ENCODE measurements at places on chromosomes 3 and 15.

GRCh38 chr3:187997490-187997889 lies 156.5 kb upstream of the LPP start:
- no peak for DNase-seq

GRCh38 chr3:138349926-138350665 lies 1.7 kb downstream of the MRAS start:
- DNase-seq: no peak

- no peak for DNase-seq
Observed at GRCh38 chr15:67841513-67841762, 1.6 kb upstream of the RNU6-1 start.

GRCh38 chr3:89250742-89251141 lies 143.3 kb downstream of the EPHA3 start:
- DNase-seq: no peak

- DNase-seq: no peak
Observed at GRCh38 chr3:16604433-16604832, 790 bp downstream of the DAZL start.

- no peak for DNase-seq
Observed at GRCh38 chr3:76912841-76913383, 127.0 kb upstream of the ROBO2 start.

DNA sequence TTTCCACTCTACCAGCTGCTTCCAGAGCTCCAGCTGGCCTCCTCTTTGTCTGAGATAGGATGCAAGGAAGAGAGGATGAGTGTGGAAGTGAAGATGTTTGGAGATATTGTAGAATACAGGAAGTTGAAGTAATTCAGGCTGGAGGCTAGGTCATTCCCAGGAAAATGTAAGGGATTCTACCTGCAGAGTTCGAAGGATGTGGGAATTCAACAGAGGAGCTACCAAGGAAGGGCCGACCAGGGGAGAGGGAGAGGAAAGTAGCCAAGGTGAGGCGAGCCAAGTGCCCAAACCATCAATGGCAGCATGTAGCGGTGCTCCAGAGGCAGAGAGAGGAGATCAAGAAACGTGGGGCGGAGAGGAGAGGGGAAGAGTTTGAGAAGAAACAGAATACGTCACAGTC lies 49.0 kb upstream of the EPHB3 start:
- DNase-seq: no peak

- no peak for DNase-seq
Observed at GRCh38 chr3:66980791-66981190, 17.3 kb upstream of the KBTBD8 start.

DNA sequence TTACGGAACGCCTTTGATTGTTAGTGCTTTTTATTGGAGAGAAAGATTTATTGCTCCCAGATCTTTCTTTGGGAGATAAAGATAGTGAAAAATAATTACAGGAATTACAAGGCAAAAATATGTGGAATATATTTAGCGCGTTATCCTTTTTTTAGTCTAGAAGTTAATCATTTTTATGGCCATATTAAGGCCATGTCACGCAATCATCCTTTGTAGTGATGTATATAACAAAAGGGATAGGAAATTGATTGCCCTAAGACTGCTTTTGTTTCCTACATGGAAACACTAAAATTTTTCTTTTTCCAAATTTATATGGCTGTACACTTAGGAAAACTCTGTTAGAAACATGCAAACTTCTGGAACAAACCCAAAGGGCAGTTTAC lies 1.5 kb downstream of the TRPC1 start:
- DNase-seq: no peak

GRCh38 chr3:14827776-14828175 lies 9.0 kb downstream of the FGD5 start:
- no peak for DNase-seq

- no peak for DNase-seq
Observed at GRCh38 chr15:90463381-90463780, 66.3 kb upstream of the CRTC3 start.

DNA sequence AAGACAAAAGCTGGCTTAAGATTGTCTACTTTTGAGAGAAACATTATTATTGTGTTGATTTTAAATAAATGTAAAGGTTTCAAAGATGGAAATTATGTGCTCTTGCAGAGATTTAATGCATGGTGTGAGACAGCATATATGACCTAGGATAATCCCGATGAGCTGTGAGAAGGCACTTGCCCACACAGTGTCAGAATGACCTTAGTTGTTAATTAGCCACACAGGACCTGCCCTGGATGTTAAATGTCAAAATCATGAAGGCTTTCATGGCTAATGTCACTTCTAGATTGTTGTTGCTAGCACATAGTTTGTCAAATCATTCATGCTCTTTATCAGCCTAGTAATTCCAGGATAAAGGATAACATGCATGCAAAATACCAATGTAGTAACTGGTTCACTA lies 135.3 kb upstream of the GAP43 start:
- no peak for DNase-seq

- DNase-seq: no peak
Observed at GRCh38 chr3:37997342-37997741, 6.8 kb downstream of the VILL start.

GRCh38 chr15:71232411-71232810 lies 117.1 kb downstream of the THSD4 start:
- no peak for DNase-seq

- DNase-seq: no peak
Observed at GRCh38 chr3:149401926-149402310, 24.5 kb upstream of the TM4SF1 start.

DNA sequence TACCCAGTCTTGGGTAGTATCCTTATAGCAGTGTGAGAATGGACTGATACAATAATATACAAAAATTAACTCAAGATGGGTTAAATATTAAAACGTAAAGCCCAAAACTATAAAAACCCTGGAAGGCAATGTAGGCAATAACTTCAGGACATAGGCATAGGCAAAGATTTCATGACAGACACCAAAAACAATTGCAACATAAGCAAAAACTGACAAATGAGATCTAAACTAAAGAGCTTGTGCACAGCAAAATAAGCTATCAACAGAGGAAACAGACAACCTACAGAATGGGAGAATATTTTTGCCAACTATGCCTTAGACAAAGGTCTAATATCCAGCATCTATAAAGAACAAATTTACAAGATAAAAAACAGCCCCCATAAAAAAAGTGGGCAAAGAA lies 204.8 kb upstream of the CCDC54 start:
- no peak for DNase-seq

- no peak for DNase-seq
Observed at GRCh38 chr3:169607949-169608348, 55.6 kb downstream of the MECOM start.

- DNase-seq: no peak
Observed at GRCh38 chr15:48021336-48022086, 99.3 kb upstream of the SLC24A5 start.

- DNase-seq: no peak
Observed at GRCh38 chr3:134201201-134202130, 49.2 kb downstream of the RYK start.

GRCh38 chr3:126936853-126937425 lies 46.0 kb upstream of the PLXNA1 start:
- no peak for DNase-seq

DNA sequence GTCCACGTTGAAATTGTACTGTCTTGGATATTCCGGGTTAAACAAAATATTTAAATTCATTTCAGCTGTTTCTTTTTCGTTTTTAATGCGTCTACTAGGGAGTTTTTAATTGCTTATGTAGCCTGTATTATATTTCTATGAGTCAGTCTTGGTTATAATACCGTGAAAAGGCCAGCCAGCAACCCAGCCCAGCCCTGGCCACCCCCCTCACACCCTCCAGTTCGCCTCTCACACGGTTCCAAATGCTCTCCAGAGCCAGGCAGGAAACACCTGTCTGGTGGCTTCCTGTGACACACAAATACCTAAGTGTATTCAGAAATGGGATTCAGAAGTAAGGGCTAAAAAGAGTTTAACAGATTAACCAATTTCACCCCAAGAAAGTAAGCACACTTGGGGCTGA lies 4.4 kb downstream of the SH3BP5 start:
- DNase-seq: peak; percentile 50

DNA sequence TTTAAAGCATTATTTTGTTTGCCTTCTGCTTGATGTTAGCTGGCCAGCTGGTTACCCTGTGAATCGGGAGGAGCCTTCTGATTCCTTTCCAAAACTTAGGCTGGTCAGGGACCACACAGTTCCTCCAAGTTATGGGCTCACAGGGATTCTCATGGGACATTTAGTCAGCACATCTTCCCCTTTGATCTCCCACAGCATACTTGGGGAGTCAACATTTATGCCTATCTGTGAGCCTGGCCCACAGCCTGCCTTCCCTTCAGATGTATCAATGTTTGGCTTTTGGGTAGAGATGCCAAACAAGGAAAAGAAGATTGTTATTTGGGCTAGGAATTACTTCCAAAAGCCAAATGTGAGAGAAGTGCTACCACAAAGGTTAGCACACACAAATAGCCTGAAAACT lies 32.6 kb upstream of the DCP1A start:
- DNase-seq: no peak

GRCh38 chr15:39639037-39639436 lies 58.2 kb downstream of the THBS1 start:
- no peak for DNase-seq

DNA sequence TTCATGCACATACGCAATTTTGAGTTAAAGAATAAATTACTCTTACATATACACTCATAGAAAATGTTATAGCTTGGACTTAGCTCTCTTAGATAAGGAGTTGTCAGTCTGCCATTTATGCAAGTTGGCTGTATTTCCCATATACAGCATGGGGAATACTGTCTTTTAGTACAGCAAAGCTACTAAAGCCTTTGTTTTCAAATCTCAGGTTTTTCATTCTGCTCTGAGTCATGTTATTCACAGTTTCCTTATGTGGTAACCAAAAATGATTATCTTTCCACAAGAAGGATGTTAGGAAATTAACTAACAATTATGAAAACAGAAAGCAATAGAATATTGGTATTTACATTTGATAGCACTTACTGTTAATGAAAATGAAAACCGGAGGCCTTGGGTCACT lies 4.3 kb upstream of the TIPARP start:
- no peak for DNase-seq

- no peak for DNase-seq
Observed at GRCh38 chr3:125119752-125120378, 64.1 kb upstream of the HEG1 start.

GRCh38 chr3:84963137-84963536 lies 4.3 kb downstream of the CADM2 start:
- no peak for DNase-seq

GRCh38 chr3:46545818-46546630 lies 20.1 kb downstream of the LRRC2 start:
- no peak for DNase-seq

GRCh38 chr3:175397372-175397771 lies 538.2 kb downstream of the NAALADL2 start:
- DNase-seq: no peak

DNA sequence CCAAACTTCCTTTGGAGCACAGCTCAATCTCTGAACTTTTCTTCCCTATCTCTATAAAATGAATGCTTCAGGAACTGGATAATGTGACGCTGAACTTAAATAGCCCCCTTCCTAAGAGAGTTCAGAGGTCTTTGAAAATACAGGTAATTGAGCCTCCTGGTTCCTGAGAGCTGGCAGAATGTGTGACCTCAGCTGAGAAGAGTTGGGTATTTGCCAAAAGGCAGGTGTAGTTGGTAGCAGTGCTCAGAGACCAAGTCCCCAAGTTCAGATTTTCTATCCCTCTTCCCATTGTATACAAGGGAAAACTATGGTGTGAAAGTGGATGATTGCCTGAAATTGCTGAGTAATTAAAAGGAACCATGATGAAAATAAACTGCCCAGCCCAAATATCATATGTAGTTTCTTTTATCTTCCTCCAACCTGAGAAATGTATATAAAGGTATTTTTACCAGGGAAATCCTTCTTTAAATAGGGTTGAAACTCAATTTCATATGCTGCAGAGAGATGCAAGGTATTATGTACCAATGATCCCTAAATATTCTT lies 154.6 kb upstream of the ICE2 start:
- no peak for DNase-seq

DNA sequence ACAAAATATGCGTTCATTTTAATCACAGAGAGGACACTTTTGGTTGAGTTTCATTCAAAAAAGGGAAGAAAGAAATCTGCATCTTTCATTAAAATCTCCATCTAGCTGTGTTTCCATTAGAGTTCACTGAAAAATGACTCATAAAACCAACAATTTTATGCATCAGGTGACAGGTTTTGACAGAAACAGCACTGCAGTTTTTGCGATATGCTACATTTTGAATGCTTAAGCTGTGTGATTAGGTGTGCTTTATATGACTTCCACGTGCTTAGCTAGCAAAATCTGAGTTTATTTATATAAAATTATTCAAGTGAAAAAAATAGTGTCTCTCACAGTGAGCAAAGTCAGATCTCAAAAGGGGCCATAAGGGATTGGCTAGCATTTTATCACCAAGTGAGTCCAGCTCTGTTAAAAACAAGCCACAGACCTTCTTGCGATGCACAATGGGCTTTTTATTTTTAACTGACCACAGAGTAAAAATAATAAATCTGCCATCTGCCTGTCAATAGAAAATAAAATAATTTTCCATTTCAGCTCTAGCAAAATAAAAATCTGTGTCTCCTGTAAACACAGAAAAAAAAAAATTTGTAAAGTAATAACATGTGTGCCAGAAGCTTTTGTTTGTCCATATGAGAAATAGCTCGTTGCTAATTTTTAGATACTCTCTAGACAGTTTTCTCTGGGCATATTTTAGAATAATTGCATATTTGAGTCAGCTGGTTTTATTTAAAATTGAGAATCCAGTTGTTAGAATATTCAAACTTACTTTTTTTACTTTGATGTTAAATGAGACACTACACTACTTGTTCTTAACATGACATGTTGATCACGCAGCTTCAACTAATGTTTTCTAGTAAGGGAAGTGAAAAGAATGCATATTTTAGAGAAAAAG lies 409.8 kb downstream of the ROBO2 start:
- no peak for DNase-seq

GRCh38 chr3:64741341-64741740 lies 53.5 kb upstream of the ADAMTS9 start:
- DNase-seq: no peak

- no peak for DNase-seq
Observed at GRCh38 chr3:58188173-58188564, 22.6 kb downstream of the DNASE1L3 start.

- DNase-seq: no peak
Observed at GRCh38 chr15:93515256-93516051, 426.4 kb upstream of the RGMA start.

- no peak for DNase-seq
Observed at GRCh38 chr3:142272200-142272891, 47.0 kb upstream of the GK5 start.

DNA sequence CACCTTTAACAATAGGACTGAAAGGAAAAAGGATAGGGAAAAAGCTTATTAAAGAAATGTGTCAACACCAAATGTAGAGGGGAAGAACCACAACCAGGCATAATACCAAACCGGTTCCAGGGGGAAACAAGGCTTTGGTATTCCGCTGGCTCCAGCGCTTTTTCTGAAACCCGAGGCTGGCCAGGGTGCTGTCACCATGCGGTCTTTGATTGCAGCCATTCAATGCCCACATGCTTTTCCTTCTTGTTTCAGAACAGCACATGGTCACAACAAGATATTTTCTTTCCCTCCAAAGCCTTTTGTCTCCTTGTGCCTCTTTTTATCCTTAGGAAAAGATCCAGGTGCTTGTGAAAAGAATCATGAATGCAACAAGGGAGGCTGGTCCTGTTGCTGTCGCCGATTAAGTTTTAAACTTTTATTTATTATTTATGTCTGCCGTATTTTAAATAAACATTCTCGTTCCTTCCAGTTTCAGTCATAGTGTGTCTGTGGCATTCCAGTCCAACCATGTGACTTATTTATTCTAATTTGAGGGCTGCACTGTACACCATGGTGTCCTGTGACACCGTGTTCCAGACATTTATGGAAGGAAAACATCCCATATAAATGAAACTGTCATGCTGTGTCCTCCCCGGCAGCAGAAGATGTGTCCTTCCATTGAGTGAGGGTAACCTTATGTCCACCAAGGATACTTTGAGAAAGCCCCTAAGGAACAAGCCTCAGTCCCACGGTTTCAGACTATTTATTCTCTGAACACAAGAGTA lies 41.1 kb downstream of the CCK start:
- DNase-seq: no peak
